Prostate gland (tissue), 2 donors: ENCODE measurements at places on chromosomes 11 and 22. TPM values are rescaled to one million over a fixed set of nuclear protein-coding genes. Genes with fewer than 3 reads are reported as not detected.
A peak's percentile ranks its signal among the peaks of the same experiment; 100 is the strongest.

GPR83 gene
- not detected for total RNA-seq

SLC43A1 gene
- total RNA-seq: 20.9 TPM

IGLL5 gene
- total RNA-seq: not detected

ABCG4 gene
- not detected for total RNA-seq

SMC1B gene
- total RNA-seq: 8.2 TPM

SLC1A2 gene
- 0.82 TPM for total RNA-seq

SCO2 gene
- 1.5 TPM for total RNA-seq

GRCh38 chr11:134733646-134734045, 321.6 kb upstream of the B3GAT1 start:
- DNase-seq: no peak

DNA sequence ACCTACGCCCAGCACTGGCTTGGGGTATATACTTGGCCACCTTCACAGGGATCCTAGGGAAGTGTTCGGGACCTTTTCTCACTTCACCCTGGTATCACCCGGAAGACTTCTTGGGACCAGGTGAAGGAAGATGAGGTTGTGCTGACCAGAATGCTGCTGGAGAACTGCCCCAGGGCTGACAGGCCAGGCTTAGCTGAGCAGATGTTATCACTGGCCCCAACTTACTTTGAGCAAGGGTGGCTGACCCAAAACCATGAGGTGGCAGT, 4.5 kb downstream of the FTH1 start:
- DNase-seq: no peak

GRCh38 chr11:108160970-108161566, 39.7 kb downstream of the ACAT1 start:
- DNase-seq: no peak

- no peak for DNase-seq
These were observed 21.6 kb upstream of the PEX26 start for GRCh38 chr22:18056161-18056666.

DNA sequence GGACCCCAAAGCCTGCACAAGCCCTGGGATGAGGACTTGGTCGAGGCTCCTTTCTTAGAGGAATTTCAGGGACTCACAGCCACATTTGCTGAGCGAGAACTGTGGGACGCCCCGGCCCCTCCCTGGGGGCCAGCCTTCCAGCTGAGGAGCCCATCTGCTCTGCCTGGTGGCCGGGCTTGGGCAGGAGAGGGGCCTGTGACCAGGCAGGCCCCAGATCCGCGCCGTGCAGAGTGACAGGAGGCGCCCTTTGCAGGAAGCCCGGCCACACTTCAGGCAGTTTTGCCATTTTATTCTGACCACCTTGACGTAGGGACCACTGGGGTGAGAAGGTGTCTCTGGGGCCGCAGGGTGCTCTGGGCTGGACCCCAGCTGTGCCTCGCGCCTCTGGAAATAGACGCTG, 35.6 kb downstream of the TPCN2 start:
- no peak for DNase-seq

GRCh38 chr11:106061249-106061784, 15.8 kb downstream of the KBTBD3 start:
- DNase-seq: no peak

GRCh38 chr11:24391167-24391566, 105.7 kb upstream of the LUZP2 start:
- no peak for DNase-seq

DNA sequence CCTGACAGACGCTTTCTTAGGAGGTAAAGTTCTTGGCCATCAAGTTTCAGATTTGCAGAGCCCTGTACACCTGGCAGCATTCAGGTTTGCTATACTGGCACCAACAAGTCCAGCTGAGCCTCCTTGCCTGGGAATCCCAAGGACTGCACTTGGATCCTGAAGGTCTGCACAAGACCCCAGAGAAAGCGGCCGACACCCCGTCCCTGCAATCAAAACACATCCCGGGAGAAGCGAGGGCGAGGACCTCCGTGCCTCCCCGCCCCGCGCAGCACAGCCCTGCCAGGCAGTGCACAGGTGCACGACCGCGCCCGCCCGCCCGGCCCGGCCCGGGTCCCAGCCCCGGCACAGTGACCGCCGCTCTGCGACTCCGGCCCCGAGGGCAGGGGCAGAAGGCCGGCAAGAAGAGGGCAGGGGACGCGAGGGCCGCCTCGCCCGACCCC, 559 bp downstream of the MRTFA start:
- DNase-seq: no peak

GRCh38 chr11:73414977-73415651, 38.9 kb downstream of the RELT start:
- DNase-seq: no peak

GRCh38 chr22:26981111-26981510, 323.7 kb downstream of the MIAT start:
- no peak for DNase-seq

DNA sequence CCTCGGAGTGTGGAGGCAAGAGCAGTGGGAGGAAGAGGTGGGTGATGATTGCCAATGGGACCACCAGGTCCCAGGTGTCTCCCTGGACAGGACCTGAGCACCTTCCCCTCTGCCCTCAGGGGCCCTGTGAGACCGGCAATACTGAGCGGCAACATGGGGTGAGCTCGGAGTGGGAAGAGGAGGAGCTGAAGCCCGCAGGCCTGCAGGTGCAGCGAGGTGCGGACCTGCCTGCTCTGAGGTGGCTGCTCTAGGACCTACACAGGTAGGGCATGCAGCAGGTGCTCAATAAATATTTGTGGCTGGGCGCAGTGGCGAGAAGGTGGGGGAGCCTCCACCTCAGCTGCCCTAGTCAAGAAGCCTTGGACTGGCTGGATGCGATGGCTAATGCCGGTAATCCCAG, 12.2 kb upstream of the SUN2 start:
- DNase-seq: no peak

- peak; percentile 73 for DNase-seq
These were observed 5.4 kb downstream of the PLA2G6 start for GRCh38 chr22:38176170-38176741.
